ENCODE measurements at places on chromosomes 5 and 9.

DNA sequence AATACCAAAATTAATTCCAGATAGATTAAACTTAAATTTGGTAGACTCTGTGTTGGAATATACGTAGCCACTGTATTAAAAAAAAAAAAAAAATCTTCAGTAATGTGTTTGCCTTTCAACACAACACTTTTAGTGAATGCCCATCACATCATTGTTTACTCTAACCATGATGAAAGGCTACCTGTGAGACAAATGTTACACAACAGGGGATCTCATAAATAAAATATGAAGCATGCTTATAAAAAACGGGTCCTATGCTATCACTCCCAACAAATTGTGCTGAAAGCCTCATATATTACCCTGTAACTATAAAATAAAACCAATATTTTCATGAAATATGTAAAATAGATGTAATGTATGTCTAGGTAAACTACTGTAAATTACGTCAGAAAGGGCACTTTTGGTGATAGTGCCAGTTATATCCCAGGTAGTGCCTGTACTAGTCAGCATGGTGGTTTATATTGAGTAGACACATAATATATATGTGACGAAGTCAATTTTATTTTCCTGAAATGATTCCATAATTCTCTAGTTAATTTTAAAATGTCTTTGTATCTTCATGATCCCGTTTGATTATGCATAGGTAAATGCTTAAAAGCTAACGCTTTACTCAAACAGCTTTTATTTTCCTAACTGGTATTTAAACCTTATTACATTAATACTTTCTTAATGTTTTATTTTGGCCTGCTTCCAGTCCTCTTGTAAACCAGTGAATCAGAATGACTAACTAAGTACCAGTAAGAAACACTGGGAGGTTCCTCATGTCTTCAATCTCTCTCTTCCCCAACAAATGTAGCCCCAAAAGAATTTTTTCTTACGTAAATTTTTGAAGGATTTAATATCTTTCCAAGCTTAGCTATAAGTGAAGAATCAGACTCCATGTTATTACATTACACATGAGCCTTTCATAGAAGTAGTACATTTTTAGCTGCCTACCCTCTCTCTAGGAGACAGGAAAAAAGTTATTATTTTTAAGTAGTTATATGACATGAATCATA is 420.3 kb downstream of the GABRG2 start:
- DNase-seq = no peak

- no peak for DNase-seq
Measured at GRCh38 chr5:1245905-1246576, 20.9 kb downstream of the SLC6A18 start.

GRCh38 chr9:96038271-96038670 is 162.8 kb downstream of the ERCC6L2 start:
- no peak for DNase-seq

DNA sequence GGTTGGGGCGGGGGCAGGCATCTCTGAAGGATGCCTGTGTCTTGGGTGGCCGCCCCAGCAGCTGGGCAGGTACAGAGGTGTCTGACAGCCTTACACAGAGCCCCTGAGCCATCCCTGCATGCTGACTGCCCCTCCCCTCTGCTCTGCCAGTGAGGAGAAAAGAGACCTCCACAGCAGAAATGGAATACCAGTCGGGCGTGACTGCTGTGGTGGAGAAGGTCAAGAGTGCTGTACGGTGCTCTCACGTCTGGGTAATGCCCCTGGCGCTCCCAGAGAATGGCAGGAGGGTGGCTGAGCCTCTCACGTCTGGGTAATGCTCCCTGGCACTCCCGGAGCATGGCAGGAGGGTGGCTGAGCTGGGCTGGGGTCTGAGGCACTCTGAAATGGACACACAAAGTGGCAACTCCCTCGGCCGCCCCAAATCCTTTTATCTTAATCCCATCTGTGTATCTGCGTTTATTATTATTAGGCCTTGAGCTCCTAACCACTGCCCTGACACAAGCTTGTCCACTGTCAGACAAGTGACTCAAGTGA is 2.5 kb upstream of the RABL6 start:
- no peak for DNase-seq

- no peak for DNase-seq
Measured at GRCh38 chr5:19676895-19677294, 311.1 kb downstream of the CDH18 start.

GRCh38 chr5:32780508-32780919 is 69.4 kb downstream of the NPR3 start:
- no peak for DNase-seq

GRCh38 chr5:149745212-149745942 is 15.3 kb downstream of the PPARGC1B start:
- no peak for DNase-seq

DNA sequence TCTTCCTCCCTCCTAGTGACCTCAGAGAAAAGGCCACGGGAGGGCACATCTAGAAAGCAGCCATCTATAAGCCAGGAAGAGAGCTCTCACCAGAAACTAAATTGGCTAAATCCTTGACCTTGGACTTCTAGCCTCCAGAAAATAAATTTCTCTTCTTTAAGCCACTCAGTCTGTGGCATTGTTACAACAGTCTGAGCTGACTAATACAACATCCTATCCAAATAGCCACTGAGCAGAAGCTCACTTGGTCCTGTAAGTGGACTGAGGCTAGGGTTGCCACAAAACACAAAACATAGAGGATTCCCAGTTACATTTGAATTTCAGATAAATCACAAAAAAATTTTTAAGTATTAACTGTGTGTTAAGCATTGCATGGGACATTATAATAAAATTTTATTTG is 383.4 kb downstream of the MLLT3 start:
- no peak for DNase-seq

DNA sequence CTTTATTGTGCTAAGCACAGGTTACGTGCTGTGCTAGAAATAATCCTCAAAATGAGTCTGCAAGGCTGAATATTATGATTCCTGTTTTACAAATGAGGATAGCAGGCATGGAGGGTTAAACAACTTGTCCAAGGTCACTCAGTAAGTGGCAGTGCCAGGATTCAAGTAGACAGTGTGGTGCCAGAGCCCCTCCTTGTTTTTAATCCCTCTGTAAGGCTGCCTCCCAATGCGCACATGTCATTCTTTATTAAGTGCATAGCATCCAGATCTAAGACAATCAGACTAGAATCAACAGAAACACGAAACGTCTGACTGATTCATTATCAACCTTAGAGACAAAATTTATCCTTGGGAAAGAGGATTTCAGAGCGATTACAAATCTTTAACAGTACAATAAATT is 199.6 kb downstream of the SMARCA2 start:
- DNase-seq = no peak

DNA sequence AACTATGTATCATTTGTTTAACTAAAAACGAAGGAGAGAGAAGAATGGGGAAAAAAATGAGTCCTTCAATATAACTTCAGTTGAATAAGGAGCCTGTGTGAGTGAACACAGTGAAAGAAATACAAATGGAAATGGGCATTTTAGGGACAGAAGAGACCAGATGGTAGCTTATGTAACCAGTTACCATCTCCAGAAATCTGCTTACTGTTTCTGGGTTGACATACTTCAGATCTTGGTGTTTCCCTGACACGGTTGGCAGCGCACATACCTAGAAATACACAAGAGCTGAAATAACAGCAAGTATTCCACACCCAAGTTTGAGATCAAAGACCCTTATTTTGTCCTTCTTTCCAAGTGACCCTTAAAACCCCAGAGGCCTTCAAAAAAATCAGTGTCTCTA is 14.9 kb upstream of the GFRA3 start:
- no peak for DNase-seq

DNA sequence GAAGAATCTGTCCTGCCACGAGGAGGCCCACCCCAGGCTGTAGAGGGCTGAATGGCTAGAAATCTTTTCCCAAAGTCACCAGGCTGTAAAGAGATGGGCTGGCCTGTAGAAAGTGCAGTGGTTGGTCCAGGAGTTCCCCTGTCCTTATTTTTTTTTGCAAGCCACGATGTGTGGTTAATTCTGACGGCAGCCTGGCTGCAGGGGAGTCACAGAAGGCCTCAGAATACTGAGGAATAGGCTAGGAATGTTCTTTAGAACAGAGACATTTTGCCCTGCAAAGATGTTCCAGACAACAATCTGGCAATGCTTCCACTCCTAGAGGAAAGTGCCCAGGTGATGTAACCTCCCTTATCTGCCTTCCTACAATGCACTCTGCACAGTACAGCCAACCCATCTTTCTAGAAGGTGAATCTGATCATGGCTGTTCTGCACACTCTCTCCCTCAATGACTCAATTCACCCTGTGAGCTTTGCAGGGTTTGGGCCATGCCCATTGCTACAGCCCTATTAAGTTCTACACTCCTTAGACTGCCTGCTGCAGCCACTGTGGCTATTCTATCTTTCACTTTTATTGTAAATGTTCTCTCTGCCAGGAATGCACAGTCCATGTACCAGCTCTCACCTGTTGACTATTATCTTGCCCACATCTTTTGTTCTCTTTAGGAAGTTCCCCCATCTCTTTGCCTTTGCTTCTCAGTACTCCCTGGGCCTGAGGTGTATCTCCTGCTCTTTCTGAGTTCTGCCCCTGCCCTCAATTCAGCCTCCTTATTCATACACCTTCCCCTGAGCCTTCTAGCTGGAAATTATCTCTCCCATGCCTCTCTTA is 377.8 kb upstream of the CLINT1 start:
- no peak for DNase-seq

- no peak for DNase-seq
Measured at GRCh38 chr5:111498346-111498745, 14.0 kb downstream of the STARD4 start.

DNA sequence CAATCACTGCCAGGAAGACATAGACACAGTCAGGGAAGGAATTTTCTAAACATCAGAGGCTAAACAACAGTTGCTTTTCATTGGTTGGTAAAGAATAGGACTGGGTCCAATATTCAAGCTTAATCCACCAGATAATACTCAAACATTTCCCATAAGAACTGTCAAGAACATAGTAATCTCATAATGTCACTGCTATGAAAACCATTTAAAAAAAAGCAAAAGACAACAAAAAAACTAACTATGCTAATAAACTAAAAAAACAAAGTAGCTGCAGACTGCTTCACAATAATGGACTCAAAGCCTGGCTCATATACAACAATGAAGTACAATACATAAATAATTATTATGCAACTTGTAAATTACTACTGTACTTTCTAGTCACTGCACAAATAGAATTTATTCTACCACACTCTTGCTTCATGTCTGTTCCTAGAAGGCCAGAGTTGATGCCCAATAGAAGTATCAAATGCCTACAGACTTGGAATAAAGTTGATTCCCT is 148.7 kb downstream of the MLLT3 start:
- no peak for DNase-seq

DNA sequence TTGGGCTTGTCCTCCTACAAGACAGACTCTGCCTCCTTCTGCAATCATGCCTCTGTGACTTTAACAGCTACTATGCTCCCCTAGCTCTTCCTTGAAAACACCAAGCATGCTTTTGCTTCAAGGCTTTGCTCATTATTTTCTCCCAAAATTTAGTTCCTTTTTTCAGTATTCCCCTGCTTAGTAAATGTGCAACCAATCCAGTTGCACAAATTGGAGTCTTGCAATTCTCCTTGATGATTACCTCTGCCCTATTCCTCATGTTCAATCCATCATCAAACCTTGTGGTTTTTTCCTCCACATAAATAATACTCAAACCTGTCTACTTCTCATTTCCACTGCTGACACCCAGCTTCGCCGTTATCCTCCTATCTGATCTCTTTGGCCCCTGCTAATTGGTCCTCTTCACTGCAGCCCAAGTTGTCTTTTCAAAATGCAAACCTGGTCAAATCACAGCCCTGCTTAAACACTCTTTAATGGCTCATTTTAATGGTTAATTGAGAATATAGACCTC is 296.3 kb downstream of the CWC27 start:
- DNase-seq = no peak

DNA sequence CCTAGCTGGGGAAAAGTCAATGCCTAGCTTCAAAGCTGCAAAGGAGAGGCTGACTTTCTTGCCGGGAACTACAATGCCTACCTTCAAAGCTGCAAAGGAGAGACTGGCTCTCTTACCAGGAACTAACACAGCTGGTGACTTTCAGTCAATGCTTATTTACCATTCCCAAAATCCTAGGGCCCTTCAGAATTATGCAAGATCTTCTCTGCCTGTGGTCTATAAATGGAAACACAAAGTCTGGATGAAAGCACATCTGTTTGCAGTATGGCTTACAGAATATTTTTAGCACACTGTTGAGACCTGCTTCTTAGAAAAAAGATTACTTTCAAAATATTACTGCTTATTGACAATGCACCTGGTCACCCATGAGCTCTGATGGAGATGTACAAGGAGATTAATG is 259.4 kb downstream of the PLK2 start:
- no peak for DNase-seq

GRCh38 chr5:164358531-164359259 is 853.3 kb downstream of the MAT2B start:
- no peak for DNase-seq
